Foreskin keratinocyte (primary cell): ENCODE measurements at places on chromosomes 2 and 18.
A peak's percentile ranks its signal among the peaks of the same experiment; 100 is the strongest.

DNA sequence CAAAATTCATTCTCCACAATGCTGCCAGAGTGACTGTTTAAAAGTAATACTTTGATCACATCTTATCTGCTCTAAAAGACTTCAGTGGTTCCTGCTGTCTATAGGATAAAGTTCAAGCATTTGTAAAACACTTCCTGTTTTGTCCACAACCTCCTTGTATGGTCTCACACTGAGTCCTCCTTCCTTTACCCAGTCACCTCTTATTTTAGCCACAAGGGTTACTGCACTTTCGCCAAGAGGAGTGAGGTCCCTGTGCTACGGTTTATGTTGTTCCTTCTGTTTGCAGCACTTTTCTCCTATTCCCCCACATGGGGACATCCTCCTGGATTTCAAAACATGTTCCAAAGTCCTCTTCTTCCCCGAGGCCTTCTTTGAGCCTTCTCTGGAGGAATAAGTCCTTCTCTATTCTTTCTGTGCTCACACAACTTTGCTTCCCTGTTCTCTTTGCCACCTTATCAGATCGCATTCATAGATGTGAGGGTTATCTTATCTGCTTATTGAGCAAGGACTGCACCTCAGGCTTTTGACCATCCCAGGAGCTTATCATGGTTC, 112.2 kb upstream of the NABP1 start:
- no peak for DNase-seq

GRCh38 chr2:217099561-217099960, 239.7 kb upstream of the TNP1 start:
- no peak for DNase-seq

- no peak for DNase-seq
Measured at GRCh38 chr2:237866101-237866621, 6.7 kb downstream of the RAMP1 start.

DNA sequence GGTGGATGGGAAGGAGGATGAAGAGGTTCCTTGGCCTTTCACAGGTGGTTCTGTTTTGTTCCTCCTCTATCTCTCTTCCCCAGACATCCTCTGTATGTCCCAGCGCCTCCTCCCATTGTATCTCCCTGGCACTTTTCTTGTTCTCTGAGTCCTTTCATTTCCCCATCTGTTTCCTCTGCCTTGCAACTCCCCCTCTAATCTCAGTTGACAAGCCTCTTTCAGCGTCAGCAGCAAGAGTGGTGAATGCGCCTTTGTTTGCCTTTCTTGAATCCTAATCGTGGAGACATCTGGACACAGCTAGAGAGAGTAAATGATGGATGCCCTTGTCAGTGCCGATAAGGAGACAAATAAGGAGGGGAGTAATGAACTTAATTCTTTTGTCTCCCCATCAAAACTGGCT, 167.0 kb downstream of the NDUFA10 start:
- DNase-seq = no peak

DNA sequence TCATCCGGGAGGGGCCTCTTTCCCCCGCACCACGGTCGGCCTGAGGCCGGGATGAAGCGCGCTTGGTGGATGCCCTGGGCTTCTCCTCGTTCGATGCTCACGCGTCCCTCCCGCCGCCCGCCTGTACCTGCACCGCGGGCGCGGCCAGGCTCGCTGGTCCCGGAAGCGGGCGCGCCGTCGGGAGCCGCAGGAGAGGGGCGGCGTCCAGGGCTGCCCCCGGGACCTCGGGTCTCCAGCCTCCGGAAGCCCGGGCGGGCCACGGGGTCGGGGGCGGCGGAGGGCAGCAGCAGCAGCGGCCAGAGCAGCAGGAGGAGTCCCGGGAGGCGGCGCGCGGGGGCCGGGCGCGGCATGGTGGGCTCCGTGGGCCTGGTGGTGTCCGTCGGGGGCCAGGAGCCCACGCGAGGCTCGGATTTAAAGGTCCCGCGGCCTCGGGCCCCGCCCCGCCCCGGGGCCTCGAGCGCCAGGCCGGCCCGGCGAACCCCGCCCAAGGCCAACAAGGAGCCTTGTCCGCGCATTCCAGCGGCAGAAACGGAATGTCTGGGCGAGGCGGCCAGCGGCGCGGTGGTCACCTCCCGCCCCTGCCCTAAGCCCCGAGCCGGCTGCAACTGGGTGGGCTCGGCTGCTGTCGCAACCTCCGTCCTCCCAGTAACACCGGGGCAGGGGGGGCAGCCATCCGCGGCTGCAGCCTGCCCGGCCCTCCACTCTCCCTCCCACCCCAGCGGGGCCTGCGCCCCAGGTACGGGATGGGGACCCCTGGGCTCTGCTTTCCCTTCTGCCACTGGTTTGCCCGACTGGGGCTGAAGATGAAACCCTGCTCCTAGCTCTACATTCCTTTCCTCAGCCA, at the start of gene MATN3:
Gene MATN3, minus strand, starts transcription at position 387 of the 844 bp plus-strand sequence. Its CDS starts 37 bp downstream, at position 350.
- DNase-seq = no peak

GRCh38 chr18:59835605-59836379, 64.0 kb upstream of the PMAIP1 start:
- no peak for DNase-seq

DNA sequence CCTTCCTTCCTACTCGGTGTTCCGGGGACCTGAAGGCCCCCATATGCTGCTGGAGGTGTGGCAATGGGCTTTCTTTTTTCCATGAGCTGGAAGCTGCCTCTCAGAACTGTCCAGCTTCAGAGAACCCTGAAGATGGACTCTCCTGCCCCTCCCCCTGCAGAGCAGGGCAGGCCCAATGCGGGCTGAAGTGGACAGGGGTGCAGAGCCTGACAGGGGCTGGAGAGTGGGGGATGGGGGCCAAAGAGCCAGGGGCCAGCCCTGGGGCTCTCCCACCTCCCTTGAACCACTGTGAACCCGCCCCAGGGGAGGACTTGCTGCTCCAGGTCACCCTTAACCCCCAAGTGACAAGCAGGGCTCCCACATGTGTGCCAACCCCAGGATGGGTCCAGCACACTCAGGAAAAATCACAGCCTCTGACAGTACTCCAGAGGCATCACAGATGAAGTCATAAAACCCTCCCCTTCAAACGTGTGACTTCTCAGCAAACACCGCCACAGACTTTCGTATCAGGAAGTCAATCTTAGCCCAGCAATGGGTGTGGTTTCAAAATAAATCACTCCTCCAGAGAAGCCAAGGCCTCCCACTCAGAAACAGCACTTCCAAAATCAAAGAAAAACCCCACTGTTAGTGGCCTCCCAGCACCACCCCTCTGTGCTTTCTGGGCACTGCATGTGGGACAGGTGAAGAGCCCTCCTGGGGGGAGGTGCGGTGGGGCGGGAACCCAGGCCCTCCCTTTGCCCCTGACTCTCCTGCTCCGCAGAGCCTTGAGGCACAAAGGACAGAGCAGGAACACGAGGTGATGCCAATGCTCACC, 135.8 kb downstream of the HDAC4 start:
- DNase-seq = peak; percentile 45

DNA sequence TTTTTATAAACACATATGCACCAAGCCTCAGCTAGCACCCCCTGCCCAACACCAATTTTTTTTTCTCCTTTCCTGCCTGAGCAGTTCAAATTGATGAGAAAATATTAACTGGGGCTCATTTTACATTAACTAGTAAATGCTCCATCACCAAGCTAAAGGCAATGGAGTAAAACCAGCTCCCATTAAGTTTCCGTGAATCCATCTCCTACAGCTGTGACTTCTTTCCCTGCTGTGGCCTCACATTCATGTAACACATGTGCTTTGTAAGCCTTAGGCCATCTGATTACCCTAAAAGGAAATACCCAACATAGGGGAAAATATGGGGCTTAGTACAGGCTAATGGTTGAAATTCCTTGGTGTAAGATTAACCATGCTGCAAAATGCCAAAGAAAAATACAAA, 60.8 kb downstream of the DNER start:
- no peak for DNase-seq

DNA sequence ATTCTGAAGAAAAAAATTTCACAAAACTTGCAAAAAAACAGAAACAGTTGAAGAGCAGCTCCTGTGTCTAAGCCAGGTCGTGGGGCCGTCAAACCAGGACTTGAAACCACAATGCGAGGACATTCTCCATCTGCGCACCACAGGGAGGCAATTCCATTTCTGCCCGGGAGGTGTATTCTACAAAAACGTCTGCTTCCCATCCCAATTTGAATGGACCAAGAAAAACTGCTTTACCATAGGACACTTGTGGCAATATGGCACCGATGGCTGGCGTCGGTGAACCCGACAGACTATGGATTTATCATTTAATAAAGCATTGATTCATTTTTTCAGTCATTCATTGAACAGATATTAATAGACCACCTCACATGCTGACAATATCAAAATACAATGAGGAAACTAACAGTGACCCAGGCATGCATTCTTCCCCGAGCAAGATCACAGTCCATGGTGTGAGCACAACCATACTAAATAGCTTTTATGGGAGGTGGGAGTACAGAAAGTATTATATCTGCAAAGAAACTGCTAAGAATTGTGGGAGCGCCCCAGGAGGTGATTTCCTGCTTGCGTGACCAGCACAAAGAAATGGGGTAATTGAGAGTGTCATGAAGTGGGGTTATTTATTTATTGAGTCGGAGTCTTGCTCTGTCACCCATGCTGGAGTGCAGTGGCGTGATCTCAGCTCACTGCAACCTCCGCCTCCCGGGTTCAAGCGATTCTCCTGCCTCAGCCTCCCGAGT, 10.5 kb upstream of the ZAP70 start:
- no peak for DNase-seq

DNA sequence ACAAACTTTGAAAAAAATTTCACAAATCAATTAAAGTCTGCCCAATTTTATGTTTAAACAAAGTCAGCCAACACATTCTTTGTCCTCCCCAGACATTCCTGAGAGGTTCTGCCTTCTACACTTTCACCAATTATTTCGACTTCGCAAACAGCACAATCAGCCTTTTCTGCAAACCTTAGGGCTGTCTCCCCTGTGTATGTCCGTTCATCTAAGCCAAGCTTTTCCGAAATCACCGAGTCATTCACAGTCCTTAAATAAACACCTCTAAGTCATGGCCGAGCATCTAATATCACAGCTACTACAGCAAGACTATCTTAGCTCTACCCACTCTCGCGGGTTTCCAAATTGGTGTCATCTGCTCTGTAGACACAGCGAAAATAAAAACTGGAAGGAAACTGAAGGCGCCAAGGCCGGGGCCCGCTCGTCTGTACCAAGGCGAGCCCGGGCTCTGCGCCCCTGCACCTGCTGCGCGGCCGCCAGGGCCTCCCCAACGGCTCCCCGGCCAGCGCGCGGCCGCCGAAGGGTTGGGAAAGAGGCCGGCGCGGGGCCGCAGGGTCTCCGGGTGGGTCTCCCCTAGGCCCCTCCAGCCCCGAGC, 730 bp downstream of the ODC1 start:
- no peak for DNase-seq

DNA sequence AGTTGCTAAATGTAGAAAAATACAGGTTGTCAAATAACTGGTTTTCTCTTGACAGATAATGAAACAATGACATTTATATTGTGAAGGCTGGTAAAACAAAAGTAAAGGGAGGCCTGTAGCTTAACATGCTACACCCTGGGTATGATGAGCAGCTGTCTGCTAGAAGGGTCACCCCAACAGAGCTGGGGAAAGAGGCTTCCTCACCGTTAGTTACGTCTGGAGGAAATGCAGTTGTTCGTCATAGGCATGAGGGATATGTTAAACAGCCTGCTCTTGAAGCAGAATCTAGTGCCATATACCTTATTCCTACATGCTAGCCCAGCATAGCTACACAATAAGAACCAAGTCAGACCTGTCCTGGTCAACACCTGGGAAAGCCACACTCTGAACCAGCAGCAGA, 49.9 kb downstream of the LPIN2 start:
- no peak for DNase-seq

DNA sequence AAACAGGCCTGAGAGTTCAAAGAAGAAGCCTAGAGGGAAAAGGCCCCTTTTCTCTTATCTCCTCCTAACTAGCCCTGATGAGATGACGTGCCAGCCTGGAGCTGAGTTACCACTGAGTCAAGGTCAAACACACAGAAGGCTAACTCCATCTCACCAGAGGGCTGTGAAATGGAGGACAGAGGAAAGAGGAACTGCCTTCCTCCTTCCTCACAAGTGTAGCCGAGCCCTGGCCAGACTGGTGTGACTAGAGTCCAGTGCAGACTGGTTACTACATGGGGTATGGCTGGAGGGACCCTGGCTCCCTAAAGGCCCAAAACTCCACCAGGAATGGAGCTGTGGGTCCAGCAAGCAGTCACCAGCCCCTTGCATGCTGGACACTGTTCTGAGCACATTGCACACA, 35.7 kb upstream of the GYPC start:
- no peak for DNase-seq

- DNase-seq = peak; percentile 92
Measured at GRCh38 chr2:75573145-75573878, 12.6 kb upstream of the EVA1A start.

DNA sequence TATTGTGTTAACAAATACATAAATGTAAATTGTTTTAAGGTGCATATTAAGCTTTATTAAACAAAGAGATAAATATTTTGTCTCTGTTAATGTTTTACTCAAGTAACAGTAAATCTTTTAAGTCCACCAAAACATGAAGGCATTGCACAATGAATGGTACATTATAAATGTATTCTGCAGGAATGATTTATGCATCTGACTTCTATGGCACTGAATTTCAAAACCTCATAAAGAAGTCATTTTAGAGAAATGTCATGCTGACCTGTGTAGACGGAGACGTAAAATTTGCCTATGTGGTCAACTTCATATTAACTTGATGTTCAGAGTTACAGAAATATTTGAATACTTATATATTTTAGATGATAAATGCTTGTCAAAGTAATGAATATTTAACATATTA, 194.7 kb downstream of the BABAM2 start:
- DNase-seq = no peak

GRCh38 chr2:63589148-63589958, 590 bp downstream of the MDH1 start:
- DNase-seq = peak; percentile 9

GRCh38 chr2:3121601-3122000, 256.0 kb downstream of the EIPR1 start:
- DNase-seq = peak; percentile 30

DNA sequence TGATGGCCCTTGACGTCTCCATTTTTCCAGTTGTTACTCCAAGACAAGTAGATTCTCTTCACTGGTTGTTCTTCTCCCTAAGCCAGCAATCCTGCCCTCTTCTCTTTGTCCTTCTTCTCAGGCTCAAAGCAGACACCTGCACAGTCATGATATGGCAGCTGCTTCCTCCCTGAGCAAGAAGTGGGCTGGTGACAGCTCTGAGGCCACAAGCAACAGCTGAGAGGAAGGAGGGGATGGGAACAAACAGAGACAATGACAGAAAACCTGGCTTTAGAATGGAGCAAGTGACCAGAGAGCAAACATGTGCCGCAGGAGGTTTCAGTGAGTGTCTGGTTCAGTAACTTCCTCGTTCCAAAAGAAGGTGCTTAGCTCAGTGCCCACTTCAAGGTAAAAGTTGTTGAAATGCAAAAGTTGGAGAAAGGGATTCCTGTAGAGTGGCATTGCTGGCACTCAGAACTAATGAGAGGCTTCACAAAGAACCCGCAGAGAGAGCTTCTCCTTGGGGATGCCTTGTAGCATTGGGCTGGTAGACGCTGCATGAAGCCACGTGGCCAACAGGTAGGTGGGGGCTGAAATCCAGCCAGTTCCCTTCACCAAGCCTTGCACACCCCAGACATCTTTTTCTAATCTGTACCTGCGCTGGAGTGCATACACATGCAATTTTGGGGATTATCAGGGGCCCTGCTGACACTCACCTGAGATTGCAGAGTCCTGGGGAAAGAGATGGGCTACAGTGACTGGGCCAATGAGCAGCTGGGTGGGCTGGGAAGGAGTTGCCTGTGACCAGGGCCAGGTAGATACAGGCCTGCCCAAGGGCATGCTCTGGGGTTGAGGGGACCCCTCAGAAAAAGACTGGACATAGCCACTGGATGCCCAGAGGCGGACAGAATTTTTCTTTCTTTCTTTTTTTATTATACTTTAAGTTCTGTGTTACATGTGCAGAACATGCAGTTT, 153.3 kb upstream of the RAB12 start:
- no peak for DNase-seq

- peak; percentile 19 for DNase-seq
Measured at GRCh38 chr2:166042768-166043390, 84.9 kb downstream of the SCN1A start.
